Stimulated activated CD8-positive, alpha-beta memory T cell treated with anti-CD3 and anti-CD28 coated beads, Interleukin-4, amount 100 ng/mL, for 24 hours (primary cell): ENCODE measurements at places on chromosomes 6 and 20.

- DNase-seq = no peak
These were observed 138.1 kb downstream of the CD164 start for GRCh38 chr6:109243863-109244825.

DNA sequence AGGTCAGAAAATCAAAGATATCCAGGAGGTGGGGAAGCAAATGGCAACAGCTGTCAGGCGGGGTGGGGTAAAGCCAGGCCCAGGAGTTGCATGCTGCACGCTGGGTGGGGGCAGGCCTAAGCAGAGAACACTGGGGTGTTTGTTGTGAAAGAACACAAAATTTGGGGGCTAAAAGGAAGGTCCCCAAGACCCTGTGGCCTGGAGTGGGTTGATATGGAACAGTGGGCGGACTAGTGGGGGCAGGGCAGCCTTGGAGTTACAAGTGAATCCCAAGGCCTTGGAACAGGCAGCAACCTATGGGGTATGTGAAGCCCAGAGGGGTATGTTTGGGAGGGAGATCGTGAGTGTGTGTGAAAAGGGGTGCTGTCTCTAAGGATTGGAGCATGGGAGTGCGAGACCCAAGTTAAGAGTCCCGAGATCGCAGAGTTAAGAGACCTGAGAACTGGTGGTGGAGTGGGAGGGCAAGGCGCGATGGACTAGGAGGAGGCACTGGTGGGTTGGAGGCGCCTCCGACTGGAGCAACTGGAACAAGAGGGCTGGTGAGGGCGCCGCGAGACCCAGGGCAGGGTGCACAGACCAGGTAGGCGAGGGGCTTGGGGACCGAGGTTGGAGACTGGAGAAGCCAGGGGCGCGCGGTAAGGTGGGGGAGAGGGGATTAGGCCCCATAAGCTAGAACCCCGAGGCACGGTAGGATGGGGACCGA lies 658 bp downstream of the CUL7 start:
- DNase-seq = no peak

DNA sequence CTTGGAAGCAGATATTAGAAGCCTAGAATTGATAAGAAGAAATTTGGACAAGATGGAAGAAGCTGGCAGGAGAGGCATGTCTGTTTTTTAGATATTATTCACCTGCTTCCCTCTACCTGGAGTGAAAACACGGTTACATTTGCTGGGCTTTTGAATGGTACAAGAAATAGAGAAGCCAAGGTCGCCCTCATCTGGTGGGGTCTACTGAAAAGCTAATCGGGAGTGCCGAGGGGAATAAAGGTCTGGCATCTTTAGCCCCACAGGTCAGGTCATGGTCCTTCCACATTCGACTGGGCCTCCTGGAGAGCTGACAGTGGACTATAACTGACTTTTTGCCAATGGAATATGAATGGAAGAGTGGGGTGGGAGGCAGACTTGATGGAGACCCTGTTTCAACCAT lies 4.6 kb upstream of the C2 start:
- no peak for DNase-seq

GRCh38 chr6:154710689-154711088 lies 22.5 kb upstream of the SCAF8 start:
- DNase-seq = no peak

DNA sequence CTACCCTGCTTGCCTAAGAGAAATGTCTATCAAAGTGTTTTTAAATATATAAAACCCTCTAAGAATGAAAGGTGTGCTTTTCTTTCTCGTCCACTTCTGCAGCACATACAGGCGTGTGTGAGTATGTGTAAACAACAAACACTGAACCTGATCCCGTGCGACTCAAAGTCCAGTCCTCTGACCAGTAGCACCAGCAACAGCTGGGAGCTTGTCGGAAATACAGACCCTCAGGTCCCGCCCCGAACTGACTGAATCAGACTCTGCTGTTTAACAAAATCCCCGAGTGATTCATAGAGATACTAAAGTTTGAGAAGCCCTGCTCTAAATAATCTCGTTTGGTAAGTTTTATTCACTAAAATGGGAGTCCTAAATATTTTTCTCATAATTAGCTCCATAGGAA lies 208.0 kb upstream of the KCNQ5 start:
- DNase-seq = no peak

GRCh38 chr6:154689493-154690255 lies 43.5 kb upstream of the SCAF8 start:
- DNase-seq = no peak

DNA sequence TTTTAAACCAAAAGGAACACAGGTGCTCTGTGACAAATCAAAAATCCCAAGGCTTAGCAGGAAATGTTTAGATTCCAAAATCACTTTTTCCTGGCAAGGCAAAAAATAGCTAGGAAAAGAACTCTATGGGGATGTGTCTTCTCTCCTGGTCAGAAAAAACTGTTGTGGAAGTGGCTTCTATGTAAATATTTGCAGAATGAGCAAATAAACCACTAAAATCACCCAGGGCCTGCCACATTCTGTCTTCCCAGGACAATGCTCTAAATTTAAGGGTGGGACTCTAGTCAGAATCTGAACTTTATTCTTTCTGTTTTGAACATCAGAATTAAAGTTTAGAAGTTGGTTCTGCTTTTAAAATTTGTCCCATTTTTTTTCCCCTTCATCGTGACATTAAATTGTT lies 29.3 kb downstream of the GCM1 start:
- no peak for DNase-seq

DNA sequence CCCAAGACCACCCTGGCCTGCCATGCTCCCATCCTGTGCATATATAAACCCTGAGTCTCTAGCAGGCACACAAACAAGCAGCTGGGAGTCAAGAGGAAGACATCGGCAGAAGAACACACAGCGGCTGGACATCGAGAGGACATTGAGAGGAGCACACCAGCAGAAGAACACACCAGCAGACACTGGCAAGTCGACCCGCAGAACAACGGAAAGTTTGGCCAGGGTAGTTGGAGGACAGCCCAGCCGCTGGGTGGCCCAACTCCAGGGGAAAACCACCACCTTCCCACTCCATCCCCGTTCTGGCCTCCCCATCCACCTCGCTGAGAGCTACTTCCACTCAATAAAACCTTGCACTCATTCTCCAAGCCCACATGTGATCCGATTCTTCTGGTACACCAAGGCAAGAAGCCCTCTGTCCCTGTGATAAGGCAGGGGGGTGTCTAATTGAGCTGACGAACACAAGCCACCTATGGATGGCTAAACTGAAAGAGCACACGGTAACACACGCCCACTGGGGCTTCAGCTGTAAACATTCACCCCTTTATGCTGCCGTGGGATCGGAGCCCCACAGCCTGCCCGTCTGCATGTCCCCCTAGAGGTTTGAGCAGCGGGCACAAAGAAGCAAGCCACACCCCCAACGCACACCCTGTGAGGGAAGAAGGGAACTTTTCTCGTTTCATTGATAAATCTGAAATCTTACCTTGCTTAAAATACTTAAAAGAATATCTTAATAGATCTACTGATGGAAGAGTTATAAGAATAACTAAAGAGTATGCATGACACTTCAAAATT lies 13.8 kb downstream of the TMX4 start:
- DNase-seq = no peak

GRCh38 chr6:30006170-30007131 lies 54.6 kb upstream of the POLR1H start:
- DNase-seq = no peak

DNA sequence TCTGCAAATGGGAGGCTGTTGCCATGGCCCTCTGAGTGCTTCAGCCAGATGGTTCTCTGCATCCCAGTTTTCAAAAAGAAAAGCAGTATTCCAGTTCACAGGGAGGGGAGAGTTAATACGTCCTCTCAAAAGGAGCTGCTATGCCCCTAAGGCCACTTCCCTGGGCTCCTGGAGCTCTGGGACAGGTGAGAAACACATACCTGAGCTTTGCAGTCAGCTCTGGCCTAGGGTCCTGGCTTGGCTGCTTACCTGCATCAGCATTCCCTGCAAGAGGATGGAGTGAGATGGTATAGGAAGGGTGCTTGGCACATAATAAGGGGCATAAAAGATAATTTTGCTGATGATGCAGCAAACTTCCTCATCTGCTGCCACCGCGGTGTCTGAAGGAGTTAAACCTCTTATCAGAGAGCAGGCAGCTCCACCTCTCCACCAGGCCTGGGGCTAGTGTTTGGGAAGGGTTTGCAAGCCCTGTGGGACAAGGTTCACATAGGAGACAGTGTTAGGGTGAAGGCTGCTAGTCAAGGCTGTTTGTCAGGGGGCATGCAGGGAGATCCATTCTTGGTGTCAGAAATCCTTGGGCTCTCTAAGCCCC lies 62.7 kb downstream of the SLC24A3 start:
- DNase-seq = no peak

- DNase-seq = no peak
These were observed 37.1 kb downstream of the HIVEP1 start for GRCh38 chr6:12049165-12049564.

DNA sequence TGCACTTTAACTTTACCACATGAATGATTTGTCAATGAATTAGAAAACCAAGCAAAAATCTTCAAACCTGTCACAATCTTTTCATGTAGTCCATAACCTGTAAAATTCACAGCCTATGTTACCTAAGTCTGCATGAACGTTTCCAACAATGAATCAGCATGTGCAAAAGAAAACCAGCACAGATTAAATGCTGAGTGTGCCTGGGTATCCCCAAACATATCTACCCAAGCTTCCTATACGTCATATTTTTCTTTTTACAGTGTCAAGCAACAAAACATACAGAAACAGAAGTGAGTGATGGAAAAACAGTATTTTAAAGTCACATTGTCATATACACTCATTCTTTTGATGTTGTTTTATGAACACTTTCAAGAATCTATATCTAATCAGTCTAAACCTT lies 713.5 kb downstream of the RFPL4B start:
- no peak for DNase-seq

- no peak for DNase-seq
These were observed 422.0 kb upstream of the HS3ST5 start for GRCh38 chr6:114764866-114765265.

- no peak for DNase-seq
These were observed 89.2 kb upstream of the BCLAF1 start for GRCh38 chr6:136378888-136379287.

GRCh38 chr6:3001773-3002293 lies 2.1 kb downstream of the NQO2 start:
- no peak for DNase-seq

DNA sequence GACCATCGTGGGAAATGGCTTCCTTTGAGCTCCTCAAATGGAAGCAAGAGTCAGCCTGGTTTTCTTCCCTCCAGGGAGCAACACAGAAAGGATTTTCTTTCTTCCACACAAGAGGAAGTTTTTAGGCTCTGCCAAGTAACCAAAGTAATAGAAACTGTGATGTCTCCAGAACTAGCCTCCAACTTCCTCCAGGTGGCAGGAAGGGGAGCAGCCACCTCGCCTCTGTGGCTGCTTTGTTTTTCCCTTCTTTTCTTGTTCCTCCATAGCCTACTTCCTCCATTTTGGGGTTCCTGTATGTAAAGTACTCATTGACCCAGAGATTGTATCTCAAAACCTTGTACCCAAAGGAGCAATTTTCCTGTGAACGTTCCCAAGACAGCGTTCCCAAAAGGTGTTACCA lies 32.7 kb upstream of the CCR6 start:
- no peak for DNase-seq

GRCh38 chr6:47701363-47701762 lies 3.0 kb downstream of the ADGRF4 start:
- DNase-seq = no peak

- no peak for DNase-seq
These were observed 124.9 kb upstream of the CST7 start for GRCh38 chr20:24823989-24824693.

DNA sequence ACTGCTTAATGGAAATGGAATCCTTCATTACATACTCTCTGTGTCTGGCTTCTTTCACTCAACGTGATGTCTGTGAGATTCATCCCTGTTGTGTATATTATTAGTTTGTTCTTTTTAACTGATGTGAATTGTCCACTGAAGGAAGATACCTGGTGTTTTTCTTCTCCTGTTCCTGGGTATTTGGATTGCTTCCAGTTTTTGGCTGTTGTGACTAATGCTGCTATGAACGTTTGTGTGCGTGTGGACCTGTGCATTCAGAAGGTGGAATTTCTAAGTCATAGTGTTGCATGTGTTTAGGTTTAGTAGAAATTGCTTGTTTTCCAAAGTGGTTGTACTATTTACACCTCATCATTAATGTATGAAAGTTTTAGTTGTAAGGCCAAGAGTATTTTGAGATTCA lies 3.8 kb downstream of the TULP4 start:
- no peak for DNase-seq

- DNase-seq = no peak
These were observed 18.3 kb downstream of the RAET1L start for GRCh38 chr6:150006961-150007464.

GRCh38 chr20:36666181-36666740 lies 20.3 kb upstream of the SLA2 start:
- DNase-seq = no peak

DNA sequence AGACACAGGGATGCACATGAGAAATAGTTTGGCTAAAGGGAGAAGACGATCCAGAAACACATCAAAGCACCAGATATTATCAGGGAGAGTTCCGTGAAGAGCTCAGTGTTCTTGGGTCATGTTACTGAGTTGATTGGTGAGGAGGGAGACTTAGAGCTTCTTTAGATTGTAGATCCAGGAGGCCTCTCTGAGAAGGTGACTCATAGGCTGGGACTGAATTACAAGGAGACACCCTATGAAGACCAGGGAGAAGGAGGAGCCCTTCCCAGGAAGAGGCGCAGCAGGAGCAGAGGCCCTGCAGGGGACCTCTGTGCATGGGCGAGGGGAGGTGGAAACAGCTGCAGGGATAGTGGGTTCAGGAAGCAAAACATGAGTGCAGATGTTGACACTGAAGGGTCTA lies 196.5 kb downstream of the SLC24A3 start:
- DNase-seq = no peak

- DNase-seq = no peak
These were observed 1.1 kb downstream of the MGME1 start for GRCh38 chr20:17969884-17970409.

DNA sequence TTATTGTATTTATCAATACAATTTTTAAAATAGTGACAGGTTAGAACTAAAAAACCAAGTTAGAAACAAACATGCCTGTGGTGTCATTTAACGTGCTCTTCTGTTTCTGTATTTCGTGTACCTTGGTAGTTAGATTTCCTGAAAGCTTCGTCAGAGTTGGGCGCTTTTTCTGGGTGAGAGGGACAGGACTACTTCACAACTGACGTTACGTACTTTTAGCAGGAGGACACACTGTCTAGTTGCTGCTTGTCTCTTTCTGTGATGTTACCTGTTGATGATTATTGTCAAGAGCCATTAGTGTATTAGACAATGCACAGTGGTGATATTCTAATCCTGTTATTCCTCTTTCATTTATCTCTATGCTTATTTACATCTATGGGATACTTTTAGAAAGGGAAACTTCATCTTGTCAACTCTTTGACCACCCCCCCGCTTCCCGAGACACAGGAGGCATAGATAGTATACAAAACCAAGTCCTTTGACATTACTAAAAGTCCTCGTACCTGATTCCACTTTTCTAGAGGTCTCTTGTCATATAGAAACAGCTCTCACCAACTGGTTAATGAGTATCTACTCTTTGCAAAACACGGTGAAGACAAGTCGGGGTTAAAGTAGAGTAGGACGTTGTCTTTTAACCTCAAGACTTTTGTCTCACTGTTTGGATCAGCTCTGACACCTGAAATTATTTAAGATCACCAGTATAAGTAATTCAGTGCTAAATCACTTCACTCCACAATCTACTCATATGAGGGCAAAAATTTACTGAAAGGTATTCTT lies 96.3 kb downstream of the LYRM2 start:
- DNase-seq = no peak
